ENCODE measurements at places on chromosomes 6 and 20. TPM values are rescaled to one million over a fixed set of nuclear protein-coding genes. Genes with fewer than 3 reads are reported as not detected.

The BTN1A1 gene
- not detected for total RNA-seq

The GJA10 gene
- not detected for total RNA-seq

The HLA-E gene
- total RNA-seq = 332 TPM

The NHSL1 gene
- 112 TPM for total RNA-seq

The NKAPL gene
- 0.21 TPM for total RNA-seq

The PM20D2 gene
- total RNA-seq = 10.0 TPM

The SOX18 gene
- total RNA-seq = 9.1 TPM

The BTNL2 gene
- not detected for total RNA-seq

The DDR1 gene
- 297 TPM for total RNA-seq

The MYH7B gene
- total RNA-seq = 1.2 TPM

The MYCT1 gene
- total RNA-seq = 3.7 TPM

DNA sequence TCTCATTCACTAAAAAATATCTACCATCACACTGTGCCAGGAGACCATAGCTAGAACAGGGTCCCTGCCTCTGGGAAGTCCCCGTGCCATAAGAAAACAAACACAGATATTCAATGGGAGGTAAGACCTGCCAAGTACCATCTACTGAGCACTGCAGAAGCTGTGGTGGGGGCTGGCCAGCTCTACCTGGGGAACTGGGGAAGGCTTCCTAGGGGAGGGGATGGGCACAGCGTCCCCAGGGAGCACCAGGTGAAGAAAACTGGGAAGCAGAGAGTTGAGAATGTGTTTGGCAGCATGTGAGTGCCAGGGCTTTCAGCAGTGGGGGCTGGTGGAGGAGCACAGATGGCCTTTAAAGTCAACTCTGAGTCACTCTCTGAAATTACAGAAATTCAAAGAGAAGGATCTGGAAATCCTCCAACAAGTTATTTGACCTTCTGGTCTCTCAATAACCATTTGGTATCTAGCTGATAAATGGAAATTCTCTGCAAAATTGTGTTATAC, 85.2 kb downstream of the SHLD1 start:
- DNase-seq = no peak

DNA sequence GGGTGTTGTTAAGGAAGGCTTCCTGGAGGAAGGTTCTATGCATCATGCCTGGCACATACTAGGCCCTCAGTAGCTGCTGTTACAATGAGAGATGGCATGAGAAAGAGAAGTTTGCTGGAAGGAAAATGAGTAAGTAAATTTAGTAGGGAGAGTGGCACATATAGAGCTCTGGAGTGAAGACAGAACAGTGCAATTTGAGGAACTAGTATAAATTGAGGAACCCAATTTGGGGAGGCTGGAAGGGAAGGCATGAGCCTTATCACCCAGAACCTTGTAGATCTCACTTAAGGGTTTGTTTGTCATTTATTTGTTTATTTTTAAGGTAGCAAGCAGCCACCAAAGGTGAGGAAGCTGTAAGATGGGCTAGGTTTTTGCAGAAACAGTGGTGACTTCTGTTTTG, 87.1 kb upstream of the SCGN start:
- no peak for DNase-seq

- no peak for DNase-seq
Observed at GRCh38 chr20:50725724-50726005, 5.7 kb upstream of the PARD6B start.

GRCh38 chr20:14820771-14821170, 483.4 kb upstream of the FLRT3 start:
- DNase-seq = no peak

- no peak for DNase-seq
Observed at GRCh38 chr6:61622601-61623000, 663.4 kb downstream of the KHDRBS2 start.

GRCh38 chr6:152893187-152893586, 89.7 kb downstream of the FBXO5 start:
- no peak for DNase-seq

GRCh38 chr6:106053484-106054205, 32.5 kb upstream of the PRDM1 start:
- no peak for DNase-seq

DNA sequence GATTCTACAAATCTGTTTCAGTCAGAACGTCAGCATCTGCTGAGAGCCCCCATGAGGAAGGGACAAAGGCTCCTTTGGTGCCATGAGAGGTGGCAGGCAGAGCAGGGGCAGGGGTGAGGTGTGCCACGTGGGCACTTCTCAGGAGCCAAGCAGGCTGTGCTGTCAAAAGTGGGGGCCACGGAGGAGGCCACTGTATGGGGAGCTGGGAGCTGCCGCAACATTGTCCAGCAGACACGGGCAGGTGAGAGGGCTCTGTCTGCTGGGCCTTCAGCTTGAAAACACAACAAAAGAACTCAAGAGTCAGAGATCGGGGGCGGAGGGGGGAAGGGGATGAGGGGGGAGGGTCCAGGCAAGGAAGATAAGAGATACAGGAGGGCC, 21.6 kb upstream of the FOXP4 start:
- no peak for DNase-seq

DNA sequence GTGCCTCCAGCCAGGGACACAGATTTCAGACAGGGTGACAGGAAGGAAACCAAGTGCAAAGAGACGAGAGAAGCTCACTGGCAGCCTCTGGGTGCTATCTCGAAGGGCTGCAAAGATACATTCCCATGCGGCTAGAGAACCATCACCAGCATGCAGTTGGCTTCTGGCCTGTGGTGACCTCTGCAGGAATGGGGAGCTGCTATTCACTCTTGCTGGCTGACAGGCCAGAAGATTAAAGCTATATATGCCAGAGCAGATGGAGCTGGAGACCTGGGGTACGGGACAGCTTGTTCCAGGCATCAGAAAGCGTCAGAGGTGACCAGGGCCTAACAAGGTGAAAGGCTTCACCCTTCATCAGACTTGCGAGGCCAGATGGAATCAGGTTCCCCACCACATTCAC, 20.0 kb downstream of the MAP1LC3A start:
- no peak for DNase-seq

DNA sequence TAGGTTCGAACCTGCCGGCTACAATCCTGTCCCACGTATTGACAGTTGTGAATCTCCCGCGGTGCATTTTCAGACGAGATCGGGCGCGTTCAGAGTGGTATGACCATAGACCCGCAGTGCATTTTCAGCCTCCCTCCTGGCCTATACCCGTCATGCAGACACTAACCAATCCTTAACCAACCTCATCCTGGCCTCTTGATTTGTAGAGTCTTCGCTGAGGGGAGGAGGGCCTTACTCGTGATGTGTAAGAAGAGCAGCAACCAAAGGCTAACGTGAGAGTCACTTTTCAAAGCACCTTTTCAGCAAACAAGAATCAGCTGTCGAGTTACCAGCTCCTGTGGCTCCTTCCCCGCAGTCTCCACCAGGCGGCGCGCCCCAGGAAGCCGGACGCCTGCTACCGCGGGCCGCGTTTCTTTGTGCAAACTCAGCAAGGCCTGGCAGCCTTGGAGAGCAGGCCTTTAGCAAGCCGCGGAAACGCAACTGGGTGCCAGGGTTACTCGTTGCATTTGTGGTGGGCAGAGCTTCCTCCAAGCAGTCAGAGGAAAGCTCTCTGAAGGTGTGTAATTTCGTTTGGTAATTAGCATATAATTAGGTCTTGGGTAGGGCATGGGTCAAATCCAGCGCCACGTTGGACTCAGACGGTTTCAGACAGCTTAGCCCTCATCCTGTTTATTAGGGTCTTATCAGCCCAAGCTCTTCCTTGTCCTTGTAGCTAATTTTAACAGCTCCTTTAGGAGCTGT, 139.8 kb downstream of the OR2B2 start:
- DNase-seq = peak; percentile 94

GRCh38 chr6:44472250-44472945, 84.9 kb downstream of the CDC5L start:
- DNase-seq = no peak

DNA sequence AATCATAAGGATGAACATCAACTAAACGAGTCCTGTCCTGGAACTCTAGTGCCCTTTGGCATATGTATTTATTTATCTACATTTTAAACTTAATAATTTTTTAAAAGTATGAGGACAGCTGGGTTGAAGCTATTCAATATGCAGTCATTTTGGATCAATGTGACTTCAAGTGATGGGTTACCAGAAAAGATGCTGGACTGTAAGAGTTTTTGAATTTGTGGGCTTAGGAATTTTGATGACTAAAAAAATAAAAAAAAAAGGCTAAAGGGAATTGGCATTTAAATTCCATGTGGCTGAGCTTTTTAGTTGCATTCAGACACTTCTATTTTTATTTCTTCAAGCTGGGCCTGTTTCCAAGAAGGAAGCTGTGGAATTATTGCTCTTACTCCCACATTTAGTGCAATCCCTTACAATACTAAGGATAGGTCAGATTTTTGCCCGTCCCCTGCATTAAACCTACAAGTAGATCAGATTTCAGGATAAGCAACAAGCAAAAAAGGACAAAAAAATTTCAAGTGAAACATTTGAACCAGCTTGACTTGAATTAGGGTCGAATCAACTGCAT, 704.2 kb upstream of the CITED2 start:
- DNase-seq = no peak

- peak; percentile 59 for DNase-seq
Observed at GRCh38 chr20:43938932-43939761, 24.5 kb downstream of the TOX2 start.

DNA sequence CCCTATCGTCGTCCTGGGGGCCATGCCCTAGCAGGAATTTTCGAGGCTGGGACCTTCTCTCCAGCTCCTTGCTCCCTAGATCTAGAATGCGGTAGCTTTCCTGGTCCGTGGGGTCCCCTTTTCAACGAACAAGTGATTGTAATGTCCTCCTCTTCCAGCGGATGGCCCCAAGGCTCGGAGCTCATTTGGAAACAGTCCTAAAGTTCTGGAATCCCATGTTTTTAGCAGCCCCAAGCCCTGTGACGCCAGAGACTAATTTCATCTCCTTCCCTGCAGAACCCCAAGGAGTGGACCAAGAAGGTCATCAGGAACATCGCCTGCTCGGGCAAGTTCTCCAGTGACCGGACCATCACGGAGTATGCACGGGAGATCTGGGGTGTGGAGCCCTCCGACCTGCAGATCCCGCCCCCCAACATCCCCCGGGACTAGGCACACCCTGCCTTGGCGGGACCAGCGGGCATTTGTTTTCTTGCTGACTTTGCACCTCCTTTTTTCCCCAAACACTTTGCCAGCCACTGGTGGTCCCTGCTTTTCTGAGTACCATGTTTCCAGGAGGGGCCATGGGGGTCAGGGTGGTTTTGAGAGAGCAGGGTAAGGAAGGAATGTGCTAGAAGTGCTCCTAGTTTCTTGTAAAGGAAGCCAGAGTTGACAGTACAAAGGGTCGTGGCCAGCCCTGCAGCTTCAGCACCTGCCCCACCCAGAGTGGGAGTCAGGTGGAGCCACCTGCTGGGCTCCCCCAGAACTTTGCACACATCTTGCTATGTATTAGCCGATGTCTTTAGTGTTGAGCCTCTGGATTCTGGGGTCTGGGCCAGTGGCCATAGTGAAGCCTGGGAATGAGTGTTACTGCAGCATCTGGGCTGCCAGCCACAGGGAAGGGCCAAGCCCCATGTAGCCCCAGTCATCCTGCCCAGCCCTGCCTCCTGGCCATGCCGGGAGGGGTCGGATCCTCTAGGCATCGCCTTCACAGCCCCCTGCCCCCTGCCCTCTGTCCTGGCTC, 48.5 kb downstream of the PYGB start:
- DNase-seq = no peak

GRCh38 chr6:41527721-41528408, 18.3 kb upstream of the FOXP4 start:
- no peak for DNase-seq

DNA sequence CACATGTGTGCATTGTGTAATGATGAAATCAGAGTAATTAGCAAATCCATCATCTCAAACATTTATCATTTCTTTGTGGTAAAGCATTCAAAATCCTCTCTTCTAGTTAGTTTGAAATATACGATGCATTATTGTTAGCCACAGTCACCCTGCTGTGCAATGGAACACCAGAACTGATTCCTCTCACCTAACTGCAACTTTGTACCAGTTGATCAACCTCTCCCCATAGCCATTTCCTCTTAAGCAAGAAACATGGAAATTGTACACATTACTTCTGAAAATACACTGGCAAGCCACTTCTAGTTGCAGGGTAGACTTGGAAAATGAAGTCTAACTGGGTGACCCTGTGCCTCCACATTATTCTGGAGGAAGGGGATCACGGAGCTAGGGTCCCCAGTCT, 58.1 kb upstream of the ESR1 start:
- DNase-seq = no peak

DNA sequence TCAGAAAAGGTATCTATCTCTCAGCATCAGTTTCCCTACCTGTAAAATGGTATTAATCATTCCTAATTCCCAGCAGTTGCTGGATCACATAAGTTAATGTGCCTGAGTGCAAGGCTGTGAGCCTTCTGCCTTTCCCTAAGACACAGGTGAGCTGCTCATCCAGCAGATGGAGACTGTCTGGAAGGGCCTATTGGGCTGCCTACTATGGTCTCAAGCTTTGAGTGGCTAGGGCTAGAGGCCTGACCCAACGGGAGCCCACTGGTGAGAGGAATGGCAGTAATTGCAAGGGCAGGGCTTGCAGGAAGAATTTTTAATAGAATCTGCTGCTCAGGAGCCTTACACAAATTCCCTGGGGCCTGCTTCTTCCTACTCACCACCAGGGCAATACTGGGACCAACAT, 4.3 kb downstream of the KHDC1 start:
- DNase-seq = no peak

DNA sequence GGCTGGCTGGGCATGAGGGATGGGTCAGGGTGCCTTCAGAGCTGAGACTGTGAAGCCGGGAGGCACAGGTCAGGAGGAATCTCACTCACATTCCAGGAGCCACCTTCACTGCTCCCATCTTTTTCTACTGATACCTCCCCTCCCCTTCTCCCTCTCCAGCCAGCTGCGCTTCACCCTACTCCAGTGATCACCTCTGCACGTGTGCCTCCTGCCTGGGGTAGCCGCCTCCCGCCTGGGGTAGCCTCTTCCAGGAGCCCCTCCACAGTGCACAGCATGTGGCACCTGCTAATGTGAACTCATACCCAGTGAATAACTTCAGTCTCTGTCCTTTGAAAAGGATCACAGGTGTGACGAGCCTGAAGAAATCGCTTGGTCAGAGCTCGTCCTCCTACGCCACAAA, 232.6 kb downstream of the TMEM242 start:
- no peak for DNase-seq

DNA sequence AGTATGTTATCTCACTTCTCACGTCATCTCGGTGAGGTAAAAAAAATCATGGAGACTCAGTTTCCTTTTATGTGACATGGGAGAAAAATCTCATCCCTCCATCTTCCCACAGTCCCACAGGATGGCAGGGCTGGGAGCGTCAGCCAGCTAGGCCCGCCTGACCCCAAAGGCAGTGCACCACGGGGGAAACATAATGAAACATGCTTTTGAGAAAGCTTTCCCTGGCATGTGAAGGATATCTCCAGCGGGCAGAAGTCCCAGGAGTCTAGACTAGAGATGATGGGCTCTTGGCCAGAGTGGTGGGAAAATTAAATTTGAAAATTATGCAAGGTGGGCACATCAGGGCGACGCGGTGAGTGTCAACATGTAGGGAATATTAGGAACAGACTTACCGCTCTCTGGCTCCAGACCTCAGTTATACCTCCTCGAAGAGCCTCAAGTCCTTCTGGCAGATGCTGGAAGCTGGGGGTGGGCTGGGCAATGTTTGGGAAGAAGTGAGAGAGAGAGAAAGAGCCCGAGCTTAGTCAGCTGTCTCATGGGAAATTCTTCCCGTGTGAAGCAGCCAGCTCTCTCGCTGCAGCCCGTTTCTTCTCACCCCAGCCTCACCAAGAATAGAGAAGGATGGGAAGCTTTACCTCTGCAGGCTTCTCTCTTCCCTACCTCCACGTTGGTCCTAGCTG, 52.3 kb downstream of the MOCS1 start:
- no peak for DNase-seq

GRCh38 chr20:56348305-56348693, 10.5 kb upstream of the FAM210B start:
- DNase-seq = no peak

All from left colon (tissue), 2 donors.